ENCODE measurements at places on chromosomes 16 and 17.

DNA sequence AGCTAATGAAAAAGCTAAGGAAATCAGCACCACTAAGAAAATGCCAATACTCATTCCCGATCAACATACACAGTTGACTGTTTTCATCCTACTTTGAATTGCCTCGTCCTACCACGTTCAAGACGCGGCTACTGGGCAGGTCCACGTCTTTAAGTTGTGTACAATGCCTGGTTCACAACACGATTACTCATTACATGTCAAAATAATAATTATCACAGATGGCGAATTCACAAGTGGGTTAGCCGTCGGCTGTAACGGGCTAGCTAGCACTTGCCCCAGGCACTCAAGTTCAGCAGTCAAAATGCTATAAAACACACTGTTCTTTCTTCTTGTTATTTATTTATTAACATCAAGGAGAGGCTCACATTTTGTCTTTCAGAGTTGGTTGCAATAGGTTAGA lies 124.2 kb downstream of the ZFHX3 start:
- DNase-seq, result no peak

DNA sequence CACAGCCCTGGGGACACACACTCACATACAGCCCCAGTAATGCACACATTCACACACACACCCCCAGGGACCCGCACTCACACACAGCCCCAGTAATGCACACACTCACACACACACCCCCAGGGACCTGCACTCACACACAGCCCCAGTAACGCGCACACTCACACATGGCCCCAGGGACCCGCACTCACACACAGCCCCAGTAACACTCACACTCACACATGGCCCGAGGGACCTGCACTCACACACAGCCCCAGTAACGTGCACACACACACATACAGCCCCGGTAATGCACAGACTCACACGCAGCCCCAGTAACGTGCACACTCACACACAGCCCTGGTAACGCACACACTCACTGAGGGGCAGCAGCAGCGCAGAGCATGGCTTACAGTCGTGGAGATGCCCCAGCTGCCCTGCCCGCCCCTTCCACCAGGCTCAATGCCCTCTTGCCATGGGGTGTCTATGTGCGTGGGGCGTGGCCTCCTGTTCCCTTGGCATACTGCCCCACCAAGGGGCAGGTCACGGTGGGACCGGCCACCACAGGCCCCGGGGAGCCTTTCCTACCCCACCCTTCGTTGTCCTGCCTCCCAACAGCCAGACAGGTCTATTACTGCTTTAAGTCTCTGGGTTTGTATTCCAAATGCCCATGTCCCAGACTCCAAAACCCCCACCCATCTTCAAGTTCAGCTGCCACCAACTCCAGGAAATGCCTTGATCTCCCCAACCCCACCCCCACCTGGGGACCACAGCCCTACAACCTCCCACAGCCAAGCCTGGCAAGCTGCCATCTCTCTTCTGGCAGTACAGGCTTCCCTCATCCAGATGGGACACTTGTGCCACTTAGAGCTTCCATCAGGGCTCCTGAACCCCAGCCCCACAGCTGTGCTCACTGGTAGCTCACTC lies 2.7 kb downstream of the CCDC102A start:
- DNase-seq, result no peak

DNA sequence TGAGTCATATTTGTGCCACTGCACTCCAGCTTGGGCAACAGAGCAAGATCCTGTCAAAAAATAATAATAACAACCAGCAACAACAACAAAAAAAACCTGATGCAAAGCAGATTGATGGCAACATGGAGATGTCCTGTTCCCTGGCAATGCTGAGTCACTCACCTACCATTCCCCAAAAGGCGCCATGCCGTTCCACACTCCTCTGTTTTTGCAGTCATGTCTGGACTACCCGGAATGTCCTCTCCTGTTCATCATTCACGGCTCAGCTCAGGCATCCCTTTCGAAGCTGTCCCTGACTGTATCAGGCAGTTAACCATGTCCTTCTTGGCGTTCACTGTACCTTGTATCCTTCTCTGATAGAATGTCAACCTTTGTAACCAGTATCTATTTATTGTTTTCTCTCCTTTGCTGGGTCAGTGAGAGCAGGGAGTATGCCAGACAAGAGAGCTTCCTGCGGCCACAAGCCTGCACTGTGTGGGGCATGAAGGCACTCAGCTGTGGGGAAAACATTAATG lies 147.7 kb downstream of the ABCC12 start:
- no peak for DNase-seq

DNA sequence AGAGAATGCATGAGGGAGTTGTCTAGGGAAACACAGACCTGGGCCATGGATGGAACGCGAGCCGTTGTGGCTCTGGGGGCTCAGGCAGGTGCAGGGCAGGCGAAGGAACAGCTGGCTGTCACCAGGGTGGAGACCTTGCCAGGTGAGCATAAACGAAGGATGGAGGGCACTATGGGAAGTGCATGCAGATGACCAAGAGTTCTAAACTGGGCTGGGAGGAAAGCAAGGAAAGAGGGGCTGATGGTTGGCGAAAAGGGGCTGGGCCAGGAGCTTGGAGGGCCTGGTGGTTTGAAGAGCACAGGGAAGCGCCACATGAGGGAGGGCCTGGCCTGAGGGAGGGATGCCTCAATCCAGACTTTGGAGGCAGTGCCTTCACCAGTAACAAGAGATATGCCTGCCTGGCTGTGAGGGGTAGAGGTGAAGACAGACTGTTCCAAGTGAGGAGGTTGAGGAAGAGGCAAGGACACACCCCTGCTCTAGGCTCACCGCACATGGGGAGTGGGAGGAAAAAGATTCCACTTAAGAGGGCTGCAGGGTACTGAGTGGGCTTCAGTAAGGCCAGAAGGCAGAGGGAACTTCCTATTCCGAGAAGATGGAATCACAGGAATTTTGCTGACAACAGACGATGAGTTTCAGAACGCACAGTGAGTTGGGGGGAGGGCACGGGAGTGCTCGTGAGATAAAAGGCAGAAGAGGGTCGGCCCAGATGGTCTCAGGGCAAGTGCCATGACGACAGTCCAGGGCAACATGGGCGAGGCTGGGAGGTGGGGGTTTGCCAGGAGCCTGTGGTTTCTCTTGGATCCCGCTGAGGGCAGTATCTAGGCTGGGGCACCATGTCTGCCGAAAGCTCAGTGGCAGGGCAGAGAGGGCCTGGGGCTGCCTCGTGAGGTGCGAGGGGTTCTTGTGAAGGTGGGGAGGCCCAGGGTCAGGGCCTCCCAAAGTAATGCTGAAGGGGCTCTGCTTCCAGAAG lies 20.6 kb downstream of the B9D1 start:
- DNase-seq, result no peak

DNA sequence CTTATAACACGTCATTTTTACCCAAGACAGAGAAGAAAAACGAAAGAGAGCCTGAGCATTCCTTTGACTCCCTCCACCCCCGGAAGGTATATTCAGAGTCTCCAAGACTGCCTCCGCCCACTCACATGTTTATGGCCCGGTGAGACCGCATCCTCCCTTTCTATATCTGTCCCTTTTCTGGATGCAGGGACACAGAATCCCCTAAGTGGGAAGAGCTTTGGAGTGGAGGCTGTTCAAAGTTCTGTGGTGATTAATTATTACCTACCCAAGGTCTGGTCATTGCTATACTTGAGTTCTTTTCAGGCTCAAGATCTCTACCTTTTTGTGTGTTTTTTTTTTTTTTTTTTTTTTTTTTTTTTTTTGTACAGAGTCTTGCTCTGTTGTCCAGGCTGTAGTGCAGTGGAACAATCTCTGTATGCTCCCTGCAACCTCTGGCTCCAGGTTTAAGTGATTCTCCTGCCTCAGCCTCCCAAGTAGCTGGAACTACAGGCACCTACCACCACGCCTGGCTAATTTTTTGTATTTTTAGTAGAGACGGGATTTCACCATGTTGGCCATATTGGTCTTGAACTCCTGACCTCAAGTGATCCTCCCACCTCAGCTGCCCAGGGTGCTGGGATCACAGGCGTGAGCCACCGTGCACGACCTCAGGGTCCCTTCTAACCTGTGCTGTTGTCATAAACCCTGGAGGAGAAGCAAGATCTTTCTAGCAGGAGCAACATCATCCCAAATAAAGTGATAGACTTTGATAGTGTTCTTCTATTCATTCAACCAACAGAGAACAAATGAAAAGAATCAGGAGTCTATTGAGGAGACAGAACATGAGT lies 407.1 kb downstream of the WWOX start:
- DNase-seq, result no peak

DNA sequence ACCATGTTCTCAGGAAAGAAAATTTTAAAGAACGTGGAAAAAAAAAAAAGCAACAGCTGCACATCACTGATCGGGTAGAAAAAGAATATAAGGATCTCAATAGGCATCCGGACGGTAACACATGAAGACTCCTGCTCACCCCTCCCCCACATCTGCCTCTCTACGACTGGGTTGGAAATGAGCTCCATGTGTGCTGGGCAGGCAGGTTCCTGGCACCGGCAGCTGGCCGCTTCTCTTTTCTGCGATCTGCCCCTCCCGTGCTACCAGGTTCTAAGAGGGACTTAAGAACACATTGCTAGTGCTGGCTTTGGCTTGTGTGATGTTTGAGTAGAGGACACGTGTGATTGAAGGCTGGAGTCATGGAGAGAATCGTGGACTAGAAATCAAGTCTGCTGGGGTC lies 115.5 kb downstream of the AATF start:
- no peak for DNase-seq

- DNase-seq, result no peak
Measured at GRCh38 chr17:56985371-56986162, 7.6 kb downstream of the SCPEP1 start.

DNA sequence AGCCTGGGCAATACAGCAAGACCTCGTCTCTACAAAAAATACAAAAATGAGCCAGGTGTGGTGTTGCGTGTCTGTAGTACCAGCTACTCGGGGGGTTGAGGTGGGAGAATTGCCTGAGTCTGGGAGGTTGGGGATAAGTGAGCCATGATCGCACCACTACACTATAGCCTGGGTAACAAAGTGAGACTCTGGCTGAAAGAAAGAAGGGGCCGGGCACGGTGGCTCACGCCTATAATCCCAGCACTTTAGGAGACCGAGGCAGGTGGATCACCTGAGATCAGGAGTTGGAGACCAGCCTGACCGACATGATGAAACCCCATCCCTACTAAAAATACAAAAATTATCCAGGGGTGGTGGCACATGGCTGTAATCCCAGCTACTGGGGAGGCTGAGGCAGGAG lies 10.5 kb upstream of the GRB2 start:
- no peak for DNase-seq

GRCh38 chr17:7295230-7296180 lies 1.1 kb upstream of the YBX2 start:
- DNase-seq, result no peak

DNA sequence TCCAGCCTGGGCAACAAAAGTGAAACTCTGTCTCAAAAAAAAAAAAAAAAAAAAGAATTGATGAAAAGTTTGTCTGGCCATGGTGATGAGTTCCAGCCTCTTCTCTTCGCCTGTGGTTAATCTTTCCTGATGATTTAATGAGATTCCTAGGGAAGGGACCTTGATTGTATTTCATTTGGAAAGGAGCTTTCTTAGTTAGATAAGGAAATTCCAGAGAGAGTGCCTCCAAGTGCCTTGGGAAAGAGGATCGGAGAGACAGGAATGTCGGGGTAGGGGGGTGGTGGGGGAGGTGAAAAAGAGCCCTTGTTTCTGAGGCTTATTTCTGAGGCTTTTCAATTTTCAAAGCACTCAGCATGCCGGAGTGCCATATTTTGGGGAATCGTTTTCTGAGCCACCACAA lies 93.2 kb upstream of the SIAH1 start:
- no peak for DNase-seq

DNA sequence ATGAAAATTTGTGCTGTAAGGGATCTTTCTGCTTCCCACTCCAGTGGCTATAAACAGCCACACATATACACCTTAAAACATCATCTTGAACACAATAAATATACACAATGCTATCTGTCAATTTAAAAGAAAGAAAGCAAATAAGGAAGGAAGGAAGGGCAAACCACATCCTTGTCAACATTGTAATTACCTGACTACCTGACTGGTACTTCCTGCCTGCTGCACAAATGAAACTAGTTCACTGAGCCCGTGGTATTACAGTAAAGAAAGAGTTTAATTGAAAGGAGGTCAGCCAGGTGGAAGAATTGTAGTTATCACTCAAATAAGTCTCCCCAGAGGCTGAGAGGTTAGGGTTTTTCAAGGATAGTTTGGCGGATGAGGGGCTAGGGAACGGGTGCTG lies 344.4 kb upstream of the ASIC2 start:
- no peak for DNase-seq

DNA sequence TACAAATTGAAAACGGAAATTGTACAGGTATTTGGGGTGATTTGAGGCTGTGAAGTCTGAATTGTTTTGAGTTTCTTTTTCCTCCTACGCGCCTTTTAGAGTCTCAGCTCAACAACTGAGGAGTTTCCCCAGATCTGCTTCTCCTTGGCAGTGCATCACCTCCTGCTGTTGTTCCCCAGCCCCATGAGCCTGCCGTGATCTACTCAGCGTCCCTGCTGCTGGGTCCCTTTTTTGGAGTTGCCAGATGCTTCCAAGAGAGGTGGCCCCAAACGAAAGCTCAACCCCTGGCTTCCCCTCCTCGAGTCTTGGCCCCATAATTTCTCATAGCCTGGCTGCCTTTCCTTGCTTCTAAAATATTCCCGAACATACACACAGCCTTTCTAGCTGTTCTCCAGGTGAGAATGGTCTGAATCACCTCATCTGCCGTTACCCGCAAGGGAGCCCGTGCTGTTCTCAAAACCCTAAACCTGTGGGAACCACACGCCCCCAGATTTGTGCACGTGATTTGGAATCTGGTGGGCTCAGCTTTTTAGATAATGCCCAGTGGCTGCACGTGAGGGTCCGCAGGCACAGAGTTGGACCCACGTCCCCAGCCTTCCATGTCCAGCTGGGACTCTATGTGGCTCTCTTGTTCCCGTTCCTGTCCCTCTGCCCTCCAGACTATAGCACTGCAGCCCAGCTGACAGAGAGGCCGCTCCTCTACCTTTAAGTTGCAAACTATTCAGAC lies 179.1 kb upstream of the CHMP6 start:
- no peak for DNase-seq

DNA sequence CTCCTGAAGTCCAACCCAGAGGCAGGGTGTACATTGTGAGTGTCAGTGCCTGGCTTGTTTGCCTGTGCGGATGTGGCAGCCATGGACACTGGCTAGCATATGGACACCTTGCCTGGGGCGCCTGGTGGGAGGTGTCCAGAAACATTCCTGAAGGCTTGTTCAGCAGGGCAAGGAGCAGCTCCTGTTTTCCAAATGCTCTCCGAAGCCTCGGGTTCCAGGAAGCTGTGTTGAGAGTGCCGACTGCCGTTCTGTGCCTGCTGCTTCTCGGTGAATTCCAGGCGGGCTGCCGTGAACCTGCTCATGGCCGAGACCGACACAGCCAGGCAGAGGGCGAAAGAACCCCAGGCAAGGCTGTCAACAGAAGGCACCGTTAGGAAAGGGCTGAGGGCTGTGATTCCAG lies 10.9 kb upstream of the DHRS7C start:
- DNase-seq, result no peak

Measured in fibroblast of the conjunctiva (primary cell).